ENCODE measurements at places on chromosomes 4 and X.
A peak's percentile ranks its signal among the peaks of the same experiment; 100 is the strongest.

DNA sequence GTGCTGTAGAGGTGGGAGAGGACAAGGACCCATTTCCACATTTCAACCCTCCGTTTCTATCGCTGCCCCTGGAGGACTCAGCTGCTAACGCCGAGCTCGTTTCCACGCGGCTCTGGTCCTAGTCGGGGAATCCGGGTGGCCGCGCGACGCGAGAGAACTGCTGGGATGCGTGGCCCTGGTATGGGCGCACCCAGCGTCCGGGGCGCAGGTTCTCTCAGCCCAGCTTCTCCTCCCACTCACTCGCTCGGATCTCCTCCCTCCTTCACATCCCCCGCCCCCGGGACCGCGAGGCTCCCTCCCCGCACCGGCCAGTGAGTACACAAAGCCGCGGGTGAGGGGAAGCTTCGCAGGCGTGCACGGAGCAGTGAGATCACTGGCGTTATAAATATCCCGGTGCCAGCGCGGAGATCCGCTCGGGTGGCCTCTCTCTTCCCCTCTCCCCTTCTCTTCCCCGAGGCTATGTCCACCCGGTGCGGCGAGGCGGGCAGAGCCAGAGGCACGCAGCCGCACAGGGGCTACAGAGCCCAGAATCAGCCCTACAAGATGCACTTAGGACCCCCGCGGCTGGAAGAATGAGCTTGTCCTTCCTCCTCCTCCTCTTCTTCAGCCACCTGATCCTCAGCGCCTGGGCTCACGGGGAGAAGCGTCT lies at the start of gene FGF5:
FGF5 (plus strand) TSS at position 412 of the 649 bp plus-strand sequence; CDS start at position 573, 161 bp downstream.
- DNase-seq = peak; percentile 92

- DNase-seq = peak; percentile 55
Observed at GRCh38 chrX:1336331-1336943, at the start of gene IL3RA. IL3RA (plus strand) TSS chrX:1336785; CDS start chrX:1341766, 4,981 bp downstream.

GRCh38 chrX:113929004-113929403 lies 654.9 kb upstream of the HTR2C start:
- DNase-seq = peak; percentile 56

- DNase-seq = no peak
Observed at GRCh38 chr4:113114884-113115283, 65.4 kb downstream of the ANK2 start.

- DNase-seq = peak; percentile 65
Observed at GRCh38 chrX:120446498-120446897, 22.6 kb downstream of the LAMP2 start.

- DNase-seq = no peak
Observed at GRCh38 chr4:46656071-46656470, 253.0 kb downstream of the COX7B2 start.

DNA sequence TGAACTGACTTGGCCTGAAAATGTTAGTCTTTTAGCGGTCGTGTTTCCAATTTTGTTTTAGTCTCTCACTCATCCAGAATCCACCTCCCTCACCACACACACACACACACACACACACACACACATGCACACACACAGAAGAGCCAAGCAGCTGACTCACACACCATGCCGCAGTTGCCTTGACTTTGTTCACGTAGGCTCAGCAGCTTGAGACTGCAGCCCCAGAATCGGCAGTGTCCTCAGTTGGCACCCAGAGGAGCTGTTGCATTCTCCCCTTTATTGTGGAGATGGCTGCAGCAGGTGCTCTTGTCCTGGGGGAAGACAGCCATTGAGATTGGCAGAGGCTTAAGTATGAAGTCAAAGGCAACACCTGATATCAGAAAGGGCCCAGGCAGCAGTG lies 20.9 kb upstream of the XPNPEP2 start:
- peak; percentile 84 for DNase-seq

GRCh38 chr4:54076673-54077072 lies 12.3 kb upstream of the CHIC2 start:
- no peak for DNase-seq

- no peak for DNase-seq
Observed at GRCh38 chrX:152528193-152528592, 77.1 kb upstream of the GABRA3 start.

- no peak for DNase-seq
Observed at GRCh38 chrX:56762220-56762619, 33.2 kb downstream of the NBDY start.

- DNase-seq = no peak
Observed at GRCh38 chr4:5852523-5853202, 40.2 kb downstream of the CRMP1 start.

GRCh38 chr4:139633661-139634060 lies 32.0 kb upstream of the MGST2 start:
- peak; percentile 43 for DNase-seq

DNA sequence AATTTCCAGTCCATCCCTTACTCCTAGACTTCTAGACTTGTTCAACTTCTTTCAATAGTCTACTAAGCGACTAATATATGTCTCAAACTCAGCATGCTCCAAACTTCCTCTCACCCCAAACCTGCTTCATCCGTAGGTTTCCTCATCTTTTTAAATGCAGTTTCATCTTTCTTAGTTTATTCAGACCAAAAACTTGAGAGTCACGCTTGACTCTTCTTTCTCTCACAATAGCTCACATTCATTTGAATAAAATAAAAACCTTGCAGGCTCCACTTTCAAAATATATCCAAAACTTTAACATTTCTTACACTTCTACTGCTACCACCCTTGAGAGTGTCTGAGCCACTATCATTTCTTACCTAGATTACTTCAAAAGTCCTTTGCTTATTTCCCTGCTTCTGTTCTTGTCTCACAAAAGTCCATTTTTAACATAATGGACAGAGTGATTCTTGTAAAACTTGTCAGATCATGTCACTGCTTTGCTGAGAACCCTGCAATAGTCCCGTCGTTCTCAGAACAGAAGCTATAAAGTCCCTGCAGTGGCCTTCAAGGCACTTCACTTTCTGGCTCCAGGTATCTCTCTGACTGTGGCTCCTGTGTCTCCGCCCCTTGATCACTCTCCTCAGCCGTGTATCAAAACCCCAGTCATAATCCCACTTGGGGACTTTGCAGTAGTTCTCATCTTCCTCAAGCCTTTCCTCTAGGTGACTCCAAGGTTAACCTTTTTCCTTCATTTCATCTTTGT lies 167.6 kb downstream of the ARHGAP24 start:
- no peak for DNase-seq

- DNase-seq = no peak
Observed at GRCh38 chr4:3413675-3414420, 27.9 kb upstream of the HGFAC start.

- no peak for DNase-seq
Observed at GRCh38 chr4:24321131-24321530, 263.2 kb downstream of the DHX15 start.

DNA sequence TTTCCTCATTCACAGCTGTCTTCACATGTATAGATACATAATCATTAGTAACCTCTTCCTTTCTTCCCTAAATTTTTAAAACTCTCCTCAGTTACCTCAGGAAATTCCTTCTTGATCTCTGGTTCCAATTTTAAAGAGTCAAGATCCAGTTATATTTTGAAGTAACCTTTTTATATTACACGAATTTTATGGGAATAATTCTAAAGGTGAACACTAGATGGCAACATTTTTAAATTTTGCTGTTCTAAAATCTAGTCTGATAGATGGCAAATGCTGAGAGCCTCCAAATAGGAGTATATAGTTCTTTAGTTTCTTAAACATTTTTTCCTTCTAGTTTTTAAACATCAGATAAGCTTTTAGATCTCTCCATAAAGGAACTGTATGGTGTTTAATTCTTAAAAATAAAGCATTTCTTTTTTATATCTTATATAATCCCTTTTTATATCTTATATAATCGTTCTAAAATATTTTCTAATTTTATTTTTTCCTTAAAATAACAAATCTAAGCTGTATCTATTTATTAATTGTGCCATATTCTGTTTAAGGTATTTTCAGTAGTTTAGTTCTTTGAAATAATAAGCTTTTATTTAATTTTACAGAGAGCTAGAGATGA lies 37.9 kb upstream of the PAPSS1 start:
- DNase-seq = peak; percentile 33

- DNase-seq = no peak
Observed at GRCh38 chrX:20269848-20270561, 3.3 kb upstream of the RPS6KA3 start.

- DNase-seq = peak; percentile 20
Observed at GRCh38 chrX:63330681-63331080, 20.5 kb downstream of the SPIN4 start.

- no peak for DNase-seq
Observed at GRCh38 chr4:144313370-144313769, 172.9 kb upstream of the GYPA start.

- DNase-seq = peak; percentile 28
Observed at GRCh38 chr4:34633241-34633640, 1611.1 kb downstream of the ARAP2 start.

- DNase-seq = no peak
Observed at GRCh38 chrX:9650091-9650490, 115.6 kb downstream of the GPR143 start.

- no peak for DNase-seq
Observed at GRCh38 chr4:26426892-26427291, 63.4 kb downstream of the CCKAR start.

GRCh38 chr4:101232074-101232776 lies 115.1 kb downstream of the PPP3CA start:
- DNase-seq = peak; percentile 87

- DNase-seq = no peak
Observed at GRCh38 chr4:71300964-71301363, 37.9 kb upstream of the SLC4A4 start.

GRCh38 chr4:56757261-56757746 lies 64.2 kb downstream of the SPINK2 start:
- peak; percentile 51 for DNase-seq

- no peak for DNase-seq
Observed at GRCh38 chr4:177483271-177483670, 41.0 kb upstream of the AGA start.

- no peak for DNase-seq
Observed at GRCh38 chrX:8848441-8848840, 47.3 kb upstream of the FAM9A start.

DNA sequence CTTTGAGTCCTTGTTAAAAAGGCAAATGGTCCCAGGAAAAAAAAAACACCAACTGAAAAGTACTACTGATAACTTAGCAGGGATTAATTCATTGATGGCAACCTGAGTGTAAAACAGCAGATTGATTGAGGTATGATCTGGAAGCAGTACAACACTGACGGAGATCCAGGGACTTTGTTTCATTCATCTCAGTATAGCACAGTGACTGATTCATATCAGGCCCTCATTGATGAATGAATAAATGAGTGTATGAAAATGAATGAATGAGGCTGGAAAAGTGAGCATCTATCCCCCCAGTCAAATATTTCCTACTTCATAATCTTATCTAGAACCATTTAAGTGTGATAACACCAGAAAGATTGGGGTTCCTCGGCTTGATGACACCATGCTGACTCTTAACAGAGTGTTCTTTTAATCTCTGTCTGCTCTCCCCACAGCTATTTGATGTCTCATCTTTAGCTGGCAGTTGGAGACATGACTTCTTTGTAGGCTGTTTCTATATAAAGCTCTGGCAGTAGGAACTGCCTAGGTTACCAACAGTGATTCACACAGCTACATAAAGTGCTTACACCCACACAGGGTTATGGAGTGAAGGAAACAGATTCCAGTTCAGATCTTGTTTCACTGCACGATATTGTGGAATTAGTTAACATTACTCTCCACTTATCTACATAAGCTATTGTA lies 18.6 kb upstream of the RNF128 start:
- peak; percentile 90 for DNase-seq

DNA sequence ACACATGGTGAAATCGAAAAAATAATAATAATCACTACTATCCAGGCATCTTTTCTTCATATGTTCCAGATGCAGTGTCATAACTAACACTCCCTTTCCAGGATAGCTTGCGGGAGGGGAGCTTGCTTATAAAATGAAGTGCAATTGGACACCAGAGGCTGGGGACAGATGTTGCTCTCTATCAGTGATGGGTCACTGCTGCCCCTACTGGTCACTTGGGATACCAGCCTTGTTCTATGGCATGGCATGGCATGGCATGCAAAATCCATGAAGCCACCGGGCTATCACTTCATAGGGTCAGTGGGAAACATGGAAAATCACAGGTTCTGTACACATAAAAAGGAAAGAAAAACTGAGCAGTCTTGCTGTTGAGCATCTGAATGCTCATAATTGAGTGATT lies 168.1 kb downstream of the GLRA2 start:
- no peak for DNase-seq

- DNase-seq = no peak
Observed at GRCh38 chr4:26322346-26322745, 1.5 kb downstream of the RBPJ start.

DNA sequence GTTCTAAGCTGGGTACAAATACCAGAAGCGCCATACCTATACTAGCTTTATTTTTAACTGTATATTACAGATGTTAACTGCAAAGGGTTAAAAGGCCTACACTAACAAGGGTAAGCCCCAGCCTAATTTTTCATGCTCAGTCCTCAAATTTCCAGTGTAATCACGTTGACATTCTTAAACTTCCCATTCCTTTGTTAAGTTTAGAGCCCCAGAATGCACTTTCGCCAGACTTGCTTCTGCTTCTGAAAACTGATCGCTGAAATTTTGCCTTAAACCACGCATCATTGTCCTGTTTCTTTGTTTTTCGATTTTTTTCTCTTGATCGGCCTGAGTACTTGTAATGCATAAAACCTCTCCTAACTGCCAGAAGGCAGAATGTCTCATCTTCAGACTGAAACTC lies 2141.9 kb upstream of the AGA start:
- DNase-seq = no peak

GRCh38 chr4:104868533-104868932 lies 278.1 kb upstream of the TET2 start:
- no peak for DNase-seq

DNA sequence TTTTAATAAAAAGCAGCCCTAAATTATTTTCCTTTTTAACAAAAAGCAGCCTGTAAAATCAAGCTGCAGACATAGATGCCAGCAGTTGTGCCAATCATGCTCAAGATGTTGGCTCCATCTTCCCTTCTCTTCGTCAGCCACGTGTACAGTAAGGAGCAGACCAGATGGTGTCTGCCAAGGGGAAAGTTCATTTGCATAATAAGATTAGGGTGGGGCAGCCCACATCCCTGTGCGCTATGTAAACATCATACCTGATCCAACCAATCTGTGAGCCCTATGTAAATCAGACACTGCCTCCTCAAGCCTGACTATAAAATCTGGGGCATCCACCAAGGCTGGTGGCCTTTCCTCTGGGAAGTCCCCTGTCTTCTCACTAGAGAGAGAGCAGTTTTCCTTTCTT lies 23.1 kb upstream of the C1GALT1C1 start:
- DNase-seq = no peak

- DNase-seq = no peak
Observed at GRCh38 chrX:130594453-130594916, 192.7 kb downstream of the RBMX2 start.

DNA sequence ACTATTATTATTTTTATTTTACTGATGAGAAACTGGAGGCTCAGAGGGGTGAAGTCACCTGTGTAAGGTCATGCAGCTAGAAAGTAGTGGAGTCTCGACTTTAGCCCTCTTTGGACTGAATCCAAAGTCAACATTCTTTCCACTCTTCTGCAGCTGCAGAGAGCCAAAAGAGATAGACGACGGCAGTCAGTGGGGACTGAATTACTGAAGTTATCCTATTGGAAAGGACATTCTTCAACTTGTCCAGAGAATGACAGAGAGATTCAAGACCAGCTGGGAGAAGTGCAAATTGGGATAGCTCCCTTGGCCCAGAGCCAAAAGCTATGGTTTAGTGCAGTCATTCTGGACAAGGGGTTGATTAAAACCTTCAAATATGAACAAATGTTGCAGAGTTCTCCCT lies 42.5 kb downstream of the VGLL1 start:
- DNase-seq = no peak
